Adrenal gland (tissue), 19 donors: ENCODE measurements at places on chromosomes 11 and 22. TPM values are rescaled to one million over a fixed set of nuclear protein-coding genes. Genes with fewer than 3 reads are reported as not detected.

KCNE3 gene
- 4.7 TPM for polyA plus RNA-seq

SVIP gene
- 21.0 TPM for polyA plus RNA-seq

CLMP gene
- polyA plus RNA-seq, result 5.3 TPM

MAJIN gene
- not detected for polyA plus RNA-seq

LDHAL6A gene
- polyA plus RNA-seq, result not detected

MUC2 gene
- not detected for polyA plus RNA-seq

CCDC88B gene
- 5.1 TPM for polyA plus RNA-seq

- DNase-seq, result peak; percentile 59
Measured at GRCh38 chr22:29073618-29074275, 912 bp downstream of the KREMEN1 start.

- peak; percentile 71 for DNase-seq
Measured at GRCh38 chr11:68840661-68841653, 759 bp downstream of the CPT1A start.

- DNase-seq, result no peak
Measured at GRCh38 chr11:46692450-46692849, 8.0 kb downstream of the ARHGAP1 start.

DNA sequence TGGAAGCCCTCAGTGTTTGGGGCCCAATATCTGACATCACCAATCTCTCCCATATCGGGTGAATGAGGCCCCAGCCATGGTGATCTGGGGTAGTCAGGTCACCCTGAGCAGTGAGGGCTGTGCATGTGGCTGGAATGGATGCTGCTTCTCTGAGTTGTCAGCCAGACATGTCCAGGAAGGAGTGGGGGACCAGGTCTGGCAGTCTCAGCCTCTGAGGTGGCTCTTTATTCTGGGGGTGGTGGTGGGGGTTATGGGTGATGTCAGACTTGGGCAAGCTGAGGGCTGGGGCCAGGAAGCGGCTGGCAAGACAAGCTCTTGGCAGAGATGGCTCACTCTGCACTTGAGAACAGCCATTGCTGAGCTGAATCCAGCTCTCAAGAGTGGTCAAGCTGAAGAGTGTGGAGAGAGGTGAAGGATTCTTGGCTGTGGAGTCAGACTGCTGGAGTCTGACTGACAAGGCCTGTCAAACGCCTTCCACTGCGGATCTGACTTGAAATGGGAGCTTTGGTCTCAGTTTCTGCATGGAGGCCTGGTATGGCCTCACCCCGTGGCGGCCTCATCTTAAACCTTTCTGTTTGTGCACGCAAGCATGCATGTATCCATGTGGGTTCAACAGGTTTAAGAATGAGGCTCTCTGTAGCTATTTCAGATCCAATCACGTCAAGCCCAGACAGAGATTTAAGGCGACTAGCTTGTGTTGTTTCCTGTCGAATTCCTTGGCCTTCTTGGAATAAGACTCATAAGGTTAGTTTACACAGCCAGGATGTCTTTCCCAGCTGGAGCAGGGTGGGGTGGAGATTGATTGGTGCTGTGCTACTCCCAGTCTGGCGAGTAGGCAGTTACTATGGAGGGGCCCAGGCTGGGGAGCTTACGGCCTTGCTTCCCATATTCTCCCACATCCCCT, 83.9 kb upstream of the TIMP3 start:
- DNase-seq, result no peak

- DNase-seq, result no peak
Measured at GRCh38 chr11:40281052-40281580, 1178.3 kb downstream of the LRRC4C start.

- no peak for DNase-seq
Measured at GRCh38 chr11:86477495-86478155, 102.9 kb downstream of the CCDC81 start.

- no peak for DNase-seq
Measured at GRCh38 chr22:33426451-33426850, 368.3 kb upstream of the SYN3 start.

DNA sequence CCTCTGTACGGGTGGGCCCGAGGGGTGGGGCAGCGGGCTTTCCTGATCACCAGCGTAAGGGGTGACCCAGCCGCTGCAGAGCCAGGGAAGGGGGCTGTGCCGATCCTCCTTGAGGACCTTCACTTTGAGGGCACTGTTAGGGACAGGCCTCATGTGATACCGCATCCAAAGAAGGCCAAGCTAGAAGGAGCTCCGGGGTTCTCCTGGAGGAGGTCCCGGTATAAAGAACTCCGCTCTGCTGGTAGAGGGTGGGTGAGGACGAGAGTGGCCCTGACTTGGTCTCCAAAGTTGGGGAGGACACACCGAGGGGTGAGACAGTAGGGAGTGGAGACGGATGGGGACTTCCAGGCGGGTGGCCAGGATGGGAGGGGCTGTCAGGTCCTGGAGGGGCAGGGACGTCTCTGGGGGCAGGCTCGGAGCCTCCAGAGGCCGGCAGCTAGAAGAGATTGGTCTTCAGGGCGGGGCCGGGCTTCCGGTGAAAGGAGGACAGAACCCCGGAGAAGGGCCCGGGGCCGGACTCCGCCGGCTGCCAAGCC, 4.6 kb downstream of the PHOX2A start:
- no peak for DNase-seq

GRCh38 chr11:115084231-115084630, 405.9 kb downstream of the NXPE2 start:
- DNase-seq, result no peak

DNA sequence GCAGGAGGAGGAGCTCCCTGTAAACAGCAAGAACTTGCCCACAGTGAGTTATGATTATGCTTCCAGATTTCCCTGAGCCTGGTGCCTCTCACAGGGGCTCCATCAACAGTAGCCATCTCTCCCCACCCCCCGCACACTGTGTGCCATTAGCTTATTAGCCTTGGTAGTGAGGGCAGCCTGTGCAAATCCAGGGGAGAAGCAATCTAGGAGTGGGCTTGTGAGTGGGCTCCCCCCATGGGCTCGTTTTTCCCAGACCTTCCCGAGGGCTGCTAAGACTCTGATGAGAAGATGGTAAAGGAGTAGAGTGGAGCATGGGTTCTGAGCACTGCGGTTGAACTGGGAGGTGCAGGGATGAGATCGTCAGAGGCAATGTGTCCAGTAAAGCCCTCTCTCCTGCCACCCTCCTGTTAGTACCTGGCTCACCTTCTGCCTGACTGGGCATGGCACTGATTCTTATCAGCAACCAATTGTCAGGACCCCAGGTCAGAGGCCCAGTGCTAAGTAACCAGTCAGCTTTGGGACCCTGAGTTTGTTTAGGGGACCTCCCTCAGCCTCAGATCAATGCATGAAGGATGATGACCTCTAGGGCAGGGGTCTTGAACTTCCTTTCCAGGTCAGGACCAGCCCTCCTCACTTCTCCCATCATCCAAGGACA, 38.4 kb upstream of the TP53I11 start:
- DNase-seq, result no peak

- DNase-seq, result no peak
Measured at GRCh38 chr11:113644605-113645004, 61.5 kb downstream of the TMPRSS5 start.
